ENCODE measurements at places on chromosomes 2 and 18.

DNA sequence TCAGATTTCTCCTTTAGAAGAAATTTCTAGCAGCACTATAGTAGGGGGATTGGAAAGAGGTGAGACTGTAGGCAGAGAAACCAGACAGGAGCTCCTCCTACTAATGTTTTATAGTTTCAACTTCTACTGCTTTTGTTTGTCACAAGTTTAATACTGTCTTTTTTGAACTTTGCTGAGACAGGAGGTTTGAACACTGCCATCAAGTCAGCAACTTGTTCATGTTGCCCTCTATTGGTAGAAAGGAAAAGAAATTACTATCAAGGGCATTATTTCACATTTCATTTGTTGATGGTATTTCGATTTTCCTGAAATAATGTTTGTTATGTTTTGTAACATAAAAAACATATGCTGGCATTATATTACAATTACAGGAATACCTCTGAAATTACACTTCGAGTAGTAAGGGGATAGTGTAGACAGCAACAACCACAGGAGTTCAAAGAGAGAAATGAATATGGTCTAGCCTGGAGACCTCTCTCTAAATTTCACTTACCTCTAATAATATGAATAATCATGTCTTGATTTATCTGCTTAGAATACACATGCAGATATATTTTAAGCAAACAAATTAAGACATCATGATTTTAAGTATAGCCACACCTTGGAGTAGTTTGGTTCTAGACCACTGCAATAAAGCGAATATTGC lies 12.4 kb upstream of the CCDC88A start:
- no peak for DNase-seq

- DNase-seq, result no peak
Observed at GRCh38 chr2:180722551-180723239, 257.7 kb upstream of the UBE2E3 start.

GRCh38 chr2:42053791-42054701 lies 6.2 kb downstream of the PKDCC start:
- no peak for DNase-seq

DNA sequence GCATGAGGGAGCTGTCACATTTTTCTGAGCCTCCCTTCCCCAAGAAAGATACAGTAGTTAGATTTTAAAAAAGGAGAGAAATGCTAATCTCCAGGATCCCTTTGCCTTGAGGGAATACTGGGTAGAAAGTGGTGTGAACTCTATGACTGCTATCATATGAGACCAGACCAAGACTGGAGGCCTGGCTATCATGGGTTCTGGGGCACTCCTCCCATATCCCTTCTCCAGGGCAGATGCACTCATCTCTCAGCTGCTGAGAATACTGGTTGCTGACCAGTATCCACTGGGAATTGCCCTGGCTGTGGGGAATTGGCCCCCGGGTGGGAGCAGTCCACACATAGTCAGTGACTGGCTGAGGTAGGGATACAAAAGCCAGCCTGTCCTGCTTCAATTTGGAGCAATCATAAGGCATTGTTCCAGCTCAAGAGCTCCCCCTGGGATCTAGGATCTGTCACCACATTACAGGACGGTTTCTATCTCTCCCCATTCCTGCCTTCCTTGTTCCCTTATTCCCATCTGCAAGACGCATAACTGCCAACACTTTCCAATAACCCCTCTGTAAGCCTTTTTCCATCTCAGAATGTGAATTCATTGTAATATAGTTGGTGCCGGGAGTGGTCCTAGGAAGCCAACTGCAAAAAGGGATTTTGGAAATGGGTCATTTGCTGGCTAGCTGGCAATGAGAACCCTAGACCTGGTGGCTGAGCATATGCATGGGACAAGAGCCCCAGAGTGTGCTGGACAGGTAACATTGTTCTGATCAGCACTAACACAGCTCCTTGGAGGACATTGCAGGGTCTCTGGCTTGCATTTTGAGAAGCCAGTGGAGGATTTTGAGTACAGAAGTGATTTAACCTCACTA lies 35.4 kb upstream of the REEP1 start:
- no peak for DNase-seq

- no peak for DNase-seq
Observed at GRCh38 chr2:114446571-114446970, 4.1 kb downstream of the DPP10 start.

- DNase-seq, result no peak
Observed at GRCh38 chr2:157990173-157990572, 111.5 kb upstream of the UPP2 start.

- no peak for DNase-seq
Observed at GRCh38 chr2:65413610-65414009, 18.8 kb downstream of the SPRED2 start.

DNA sequence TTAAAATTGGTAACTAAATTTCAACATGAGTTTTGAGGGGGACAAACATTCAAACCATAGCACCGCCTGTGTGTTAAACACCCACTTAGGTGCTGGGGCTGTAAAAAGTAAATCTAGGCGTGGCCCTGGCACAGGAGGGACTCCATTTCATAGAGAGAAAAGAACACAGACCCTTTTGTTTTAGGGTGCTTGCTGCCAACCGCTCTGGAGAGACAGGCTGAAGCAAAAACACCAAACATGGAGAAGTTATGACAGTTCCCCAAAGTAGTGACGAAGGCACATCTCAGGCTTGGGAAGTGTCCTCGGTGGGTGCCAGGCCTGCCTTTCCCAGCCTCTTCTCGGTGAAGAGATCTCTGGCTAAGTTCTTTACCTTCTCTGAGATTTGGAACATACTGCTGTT lies 5.1 kb downstream of the ACTG2 start:
- DNase-seq, result no peak

DNA sequence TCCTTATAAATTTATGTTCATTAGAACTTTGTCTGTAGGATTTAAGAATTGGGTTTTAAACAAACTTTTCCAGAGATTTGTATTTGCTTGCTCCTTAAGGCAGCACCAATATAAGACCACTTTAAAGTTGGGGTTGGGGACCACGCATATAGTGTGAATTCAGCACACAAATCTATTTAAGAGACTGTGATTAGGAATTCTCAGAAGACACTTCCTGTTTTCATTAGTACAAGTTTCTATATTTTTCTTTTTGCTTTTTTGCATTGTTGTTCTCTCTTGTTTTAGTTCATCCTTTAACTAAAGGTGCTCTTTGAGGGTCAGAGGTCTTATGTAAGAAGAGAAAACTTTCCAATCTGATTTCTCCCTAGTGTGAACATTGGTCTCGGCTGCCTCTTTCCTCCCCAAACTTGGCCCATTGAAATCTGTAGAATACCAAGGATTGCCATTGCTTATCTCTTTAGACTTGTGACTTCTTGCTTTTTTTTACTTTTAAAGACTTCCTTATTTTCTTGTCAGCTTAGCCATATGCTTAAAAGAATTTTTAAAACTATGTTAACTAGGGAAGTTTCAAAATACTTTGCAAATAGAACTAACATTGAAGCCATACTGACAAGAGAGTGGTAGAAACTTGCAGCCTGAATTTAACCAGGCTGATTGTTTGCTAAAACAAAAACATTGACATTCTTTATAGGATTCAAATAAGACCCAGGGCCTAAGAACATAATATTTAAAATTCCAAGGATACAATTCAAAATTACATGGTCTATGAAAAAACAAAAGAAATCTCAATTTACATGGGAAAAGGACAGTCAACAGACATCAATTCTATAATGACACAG lies 264.1 kb upstream of the FN1 start:
- DNase-seq, result no peak

GRCh38 chr2:64799592-64800252 lies 146.0 kb upstream of the SERTAD2 start:
- DNase-seq, result no peak

DNA sequence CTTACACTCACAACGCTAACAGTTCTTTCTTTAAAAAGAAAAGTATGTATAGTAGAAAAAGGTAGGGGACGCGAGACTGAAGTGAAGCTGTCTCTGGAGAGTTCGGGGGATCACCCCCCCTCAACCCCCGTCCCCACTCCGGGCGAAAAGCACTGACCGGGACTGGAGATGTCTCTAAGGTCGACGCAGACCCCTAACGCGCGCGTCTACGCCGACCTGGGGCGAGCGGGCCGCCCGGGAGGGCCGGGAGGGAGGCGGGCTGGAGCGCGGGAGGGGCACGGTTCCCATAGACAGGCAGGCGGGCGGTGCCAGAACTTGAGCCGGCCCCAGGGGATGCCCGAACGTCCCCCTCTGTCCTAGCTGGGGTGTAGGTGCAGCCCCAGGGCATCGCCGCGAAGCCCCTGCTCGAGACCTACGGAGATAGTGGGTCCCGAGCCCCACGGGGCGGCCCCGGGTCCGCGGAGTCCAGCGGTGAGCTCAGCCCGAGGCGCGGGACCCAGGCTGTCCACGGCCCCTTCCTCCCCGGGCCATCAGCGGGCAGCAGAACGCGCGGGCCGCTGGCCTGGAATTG lies 82.2 kb downstream of the CHRNA1 start:
- no peak for DNase-seq

- no peak for DNase-seq
Observed at GRCh38 chr2:195711478-195711877, 54.5 kb downstream of the SLC39A10 start.

DNA sequence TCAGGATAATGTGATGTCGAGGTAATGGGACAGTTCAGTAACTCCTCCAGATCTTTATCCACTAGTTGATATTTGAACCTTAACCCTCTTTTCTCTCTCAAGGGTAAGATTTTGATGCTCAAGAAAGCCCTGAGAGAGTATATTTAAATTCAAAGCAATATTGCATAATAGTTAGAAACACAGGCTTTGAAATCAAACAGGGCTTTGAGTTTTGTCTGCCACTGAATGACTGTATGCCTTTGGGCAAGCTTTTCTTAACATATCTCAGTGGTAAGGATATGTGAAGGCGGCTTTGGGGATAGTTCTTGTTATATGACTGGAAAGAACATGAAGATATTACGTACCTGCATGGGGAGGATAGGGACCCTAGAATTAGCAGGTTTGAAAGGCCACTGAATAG lies 11.1 kb downstream of the ITPRID2 start:
- no peak for DNase-seq

- DNase-seq, result no peak
Observed at GRCh38 chr2:96024336-96025193, 10.2 kb downstream of the GPAT2 start.

DNA sequence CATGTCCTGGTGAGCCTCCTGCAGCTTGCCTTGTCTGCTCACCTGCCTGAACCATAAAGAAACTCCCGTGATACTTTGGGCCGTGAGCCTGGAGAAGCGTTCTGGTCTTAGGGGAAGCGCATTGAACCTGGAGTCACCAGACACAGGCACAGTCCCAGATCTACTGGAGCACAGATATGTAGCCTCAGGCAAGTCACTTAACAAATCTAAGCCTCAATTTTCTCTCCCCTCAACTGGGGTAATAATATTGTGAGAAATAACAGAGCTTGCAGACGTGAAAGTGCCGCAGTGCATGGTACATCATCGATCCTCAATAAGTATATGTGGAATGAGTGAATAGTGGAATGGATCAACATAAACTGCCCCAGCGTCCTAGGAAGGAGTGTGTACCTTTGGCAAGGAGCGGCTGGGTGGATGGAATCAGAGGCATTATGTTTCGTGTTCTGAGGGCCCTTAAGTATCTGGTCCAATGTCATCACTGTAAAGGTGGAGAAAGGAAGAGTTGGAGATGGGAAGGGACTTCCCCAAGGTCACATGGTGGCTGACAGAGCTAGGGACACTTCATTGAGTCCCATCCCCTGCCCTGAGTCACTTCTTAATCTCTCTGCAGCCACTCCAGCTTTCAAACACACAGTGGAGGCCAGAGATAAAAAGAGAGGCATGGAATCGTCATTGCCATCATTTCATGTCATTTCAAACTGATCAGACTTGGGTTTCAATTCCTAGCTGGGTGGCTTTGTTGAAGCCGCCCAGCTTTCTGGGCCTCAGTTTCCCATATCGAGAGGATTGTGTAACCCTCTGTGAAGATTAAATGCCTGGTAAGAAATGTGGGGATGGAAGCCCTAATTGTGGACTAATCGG lies 172.4 kb downstream of the DDX1 start:
- no peak for DNase-seq

DNA sequence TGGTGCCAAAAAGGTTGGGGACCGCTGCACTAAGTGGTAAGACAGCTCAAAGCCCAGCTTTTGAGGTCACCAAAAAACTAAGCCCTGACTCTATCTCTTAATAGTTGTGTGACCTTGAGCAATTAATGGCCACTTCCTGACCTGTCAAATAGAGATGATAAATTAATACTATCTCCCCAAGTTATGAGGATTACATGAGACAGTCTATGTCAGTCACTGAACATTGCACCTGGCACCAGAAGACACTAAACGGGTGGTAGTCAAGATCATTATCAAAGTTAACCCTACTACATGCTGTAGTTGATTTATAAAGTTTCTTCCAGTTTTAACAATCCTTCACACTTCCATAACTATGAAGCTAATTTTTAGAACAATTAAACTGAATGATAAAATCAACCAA lies 36.5 kb downstream of the STPG4 start:
- DNase-seq, result no peak

Data from non-pigmented ciliary epithelial cell (primary cell).